ENCODE measurements at places on chromosomes 12 and 14.
A peak's percentile ranks its signal among the peaks of the same experiment; 100 is the strongest.

DNA sequence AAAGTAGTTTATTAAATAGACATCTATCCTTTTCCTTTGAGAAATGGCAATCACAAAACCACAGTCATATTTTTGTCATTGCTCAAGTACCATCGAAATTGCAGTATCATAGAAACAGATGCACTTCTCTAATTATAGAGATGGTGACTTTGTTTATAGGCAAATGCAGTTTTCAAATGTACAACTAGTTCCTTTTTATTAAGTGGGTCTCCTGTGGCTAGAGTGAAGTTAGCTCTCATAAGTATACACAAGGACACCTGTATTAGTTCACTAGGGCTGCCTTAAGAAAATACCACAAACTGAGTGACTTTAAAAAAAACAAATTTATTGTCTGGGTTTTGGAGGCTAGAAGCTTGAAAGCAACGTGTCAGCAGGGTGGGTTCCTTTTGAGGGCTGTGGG, 62.8 kb downstream of the OTOGL start:
- no peak for DNase-seq

GRCh38 chr14:96803958-96804357, 6.8 kb downstream of the VRK1 start:
- no peak for DNase-seq

GRCh38 chr14:94746131-94746530, 23.8 kb downstream of the GSC start:
- DNase-seq: no peak

- DNase-seq: no peak
Observed at GRCh38 chr12:117101953-117102799, 3.0 kb upstream of the TESC start.

- no peak for DNase-seq
Observed at GRCh38 chr14:66088656-66089055, 397.5 kb upstream of the CCDC196 start.

- no peak for DNase-seq
Observed at GRCh38 chr14:72404998-72405397, 472.8 kb downstream of the RGS6 start.

GRCh38 chr12:46517579-46517962, 145.0 kb upstream of the SLC38A2 start:
- no peak for DNase-seq

- no peak for DNase-seq
Observed at GRCh38 chr14:81454572-81455218, 54.6 kb upstream of the STON2 start.

DNA sequence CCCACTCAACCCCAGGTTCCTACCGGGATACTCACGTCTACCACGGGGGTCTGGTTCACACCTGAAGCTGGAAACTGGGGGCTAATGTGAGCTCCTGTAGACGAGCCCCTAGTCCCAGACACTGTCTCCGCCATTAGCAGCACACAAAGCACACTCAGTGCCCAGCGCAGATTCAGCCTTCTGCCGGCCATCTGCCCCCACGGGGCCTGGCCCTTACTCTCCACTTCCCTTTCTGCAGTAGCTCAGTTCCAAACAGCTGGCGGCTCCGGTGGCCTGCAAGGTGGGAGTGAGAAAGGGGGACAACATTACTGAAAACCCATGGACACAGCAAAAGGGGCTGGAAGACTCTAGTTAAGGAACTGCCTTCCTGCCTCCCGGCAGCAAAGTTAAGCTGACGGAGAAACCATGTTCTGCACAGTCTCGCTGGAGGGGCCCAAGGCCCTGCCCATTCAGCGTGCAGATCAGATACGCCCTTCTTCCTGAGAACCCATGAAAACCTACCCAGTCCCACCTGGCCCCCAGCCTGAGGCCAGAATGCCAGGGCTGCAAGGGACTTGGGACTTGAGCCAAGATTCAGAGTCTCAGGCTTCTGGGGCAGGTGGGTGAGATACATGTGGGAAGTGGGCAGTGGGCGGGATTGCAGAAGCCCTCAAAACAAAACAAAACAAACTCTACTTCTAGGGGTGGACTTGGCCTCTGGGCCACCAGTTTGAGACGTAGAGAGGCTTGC, 2.1 kb downstream of the SLC8B1 start:
- DNase-seq: no peak

DNA sequence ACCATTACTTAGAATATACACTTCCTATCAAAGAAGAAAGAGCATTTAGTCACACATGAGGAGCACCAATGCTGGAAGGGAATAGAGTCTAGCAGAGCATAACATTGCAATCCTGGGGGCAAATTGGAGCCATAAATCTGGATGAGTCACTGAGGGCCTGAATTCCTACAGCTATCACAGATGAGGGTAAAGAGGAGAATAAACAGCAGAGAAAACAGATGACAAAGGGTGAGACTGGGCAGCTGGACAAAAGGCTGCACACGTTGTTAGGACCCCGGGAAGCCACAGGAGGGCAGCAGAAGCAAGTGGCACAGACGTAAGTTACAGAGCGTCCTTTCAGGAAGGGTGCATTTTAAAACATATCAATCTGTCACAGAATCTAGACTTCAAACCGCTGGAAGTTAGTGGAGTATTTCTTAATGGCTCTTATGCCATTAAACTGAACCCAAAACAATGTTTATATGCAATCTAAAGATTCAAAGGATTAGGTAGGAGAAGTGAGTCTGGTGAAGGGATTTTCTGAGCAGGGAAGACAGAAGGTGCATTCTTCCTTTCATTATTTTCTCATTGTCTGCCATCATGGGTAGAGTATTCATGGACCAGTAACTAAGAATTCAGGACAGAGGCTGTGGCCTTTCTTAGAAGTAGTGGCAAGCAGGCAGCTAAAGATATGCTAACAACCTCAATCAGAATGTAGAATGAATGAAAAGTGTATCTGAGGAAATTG, 159.8 kb upstream of the DAAM1 start:
- DNase-seq: peak; percentile 27

GRCh38 chr14:77372304-77372841, 4.5 kb downstream of the TMED8 start:
- DNase-seq: no peak

DNA sequence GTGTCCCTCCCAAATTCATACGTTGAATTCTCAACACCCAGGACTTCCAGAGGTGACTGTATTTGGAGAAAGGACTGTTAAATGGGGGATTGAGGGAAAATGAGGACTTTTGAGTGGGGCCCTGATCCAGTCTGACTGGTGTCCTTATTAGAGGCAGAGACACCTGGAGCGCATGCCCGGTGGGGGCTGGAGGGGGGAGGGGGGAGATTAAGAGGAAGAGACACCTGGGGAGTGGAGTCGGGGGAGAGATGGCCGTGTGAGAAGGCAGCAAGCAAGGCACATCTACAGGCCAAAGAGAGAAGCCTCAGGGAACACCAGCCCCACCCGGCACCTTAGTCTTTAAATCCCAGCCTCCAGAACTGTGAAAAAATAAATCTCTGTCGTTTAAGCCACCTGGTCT, 209.7 kb downstream of the SLC41A2 start:
- no peak for DNase-seq

GRCh38 chr12:101700299-101700820, 2.9 kb downstream of the CHPT1 start:
- no peak for DNase-seq

DNA sequence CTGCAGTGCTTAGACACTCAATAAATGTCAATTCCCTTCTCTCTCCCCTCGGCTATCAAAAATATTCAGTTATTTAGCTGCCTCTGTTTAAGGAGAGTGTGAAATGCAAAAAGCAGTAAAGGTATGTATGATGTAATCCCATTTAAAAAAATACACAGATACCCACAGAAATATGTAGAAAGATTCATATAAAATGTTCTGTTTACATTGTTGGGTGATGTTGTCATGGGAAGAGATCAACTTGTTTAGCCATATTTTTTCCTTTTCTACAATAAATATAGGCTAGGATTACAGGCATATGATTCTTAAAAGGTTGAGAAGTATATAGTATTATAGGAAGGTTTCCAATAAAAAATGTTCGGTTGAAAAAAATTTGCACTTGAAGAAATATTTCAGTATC, 7.8 kb downstream of the PPP2R3C start:
- DNase-seq: no peak

GRCh38 chr12:54431911-54432814, 13.1 kb upstream of the ITGA5 start:
- no peak for DNase-seq

DNA sequence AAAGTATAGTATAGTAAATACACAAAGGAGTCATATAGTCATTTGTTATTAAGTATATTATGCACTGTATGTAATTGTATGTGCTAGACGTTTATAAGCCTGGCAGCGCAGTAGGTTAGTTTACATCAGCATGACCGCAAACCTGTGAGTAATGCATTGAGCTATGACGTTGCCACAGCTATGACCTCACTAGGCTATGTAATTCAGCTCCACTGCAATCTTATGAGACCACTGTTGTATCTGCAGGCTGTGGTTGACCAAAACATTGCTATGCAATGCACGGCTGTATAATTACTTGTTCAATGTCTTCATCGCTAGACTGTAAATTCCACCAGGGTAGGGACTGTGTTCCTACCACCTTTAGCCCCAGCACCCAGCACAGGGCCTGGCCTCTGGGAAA, 53.2 kb upstream of the VASH1 start:
- DNase-seq: no peak

DNA sequence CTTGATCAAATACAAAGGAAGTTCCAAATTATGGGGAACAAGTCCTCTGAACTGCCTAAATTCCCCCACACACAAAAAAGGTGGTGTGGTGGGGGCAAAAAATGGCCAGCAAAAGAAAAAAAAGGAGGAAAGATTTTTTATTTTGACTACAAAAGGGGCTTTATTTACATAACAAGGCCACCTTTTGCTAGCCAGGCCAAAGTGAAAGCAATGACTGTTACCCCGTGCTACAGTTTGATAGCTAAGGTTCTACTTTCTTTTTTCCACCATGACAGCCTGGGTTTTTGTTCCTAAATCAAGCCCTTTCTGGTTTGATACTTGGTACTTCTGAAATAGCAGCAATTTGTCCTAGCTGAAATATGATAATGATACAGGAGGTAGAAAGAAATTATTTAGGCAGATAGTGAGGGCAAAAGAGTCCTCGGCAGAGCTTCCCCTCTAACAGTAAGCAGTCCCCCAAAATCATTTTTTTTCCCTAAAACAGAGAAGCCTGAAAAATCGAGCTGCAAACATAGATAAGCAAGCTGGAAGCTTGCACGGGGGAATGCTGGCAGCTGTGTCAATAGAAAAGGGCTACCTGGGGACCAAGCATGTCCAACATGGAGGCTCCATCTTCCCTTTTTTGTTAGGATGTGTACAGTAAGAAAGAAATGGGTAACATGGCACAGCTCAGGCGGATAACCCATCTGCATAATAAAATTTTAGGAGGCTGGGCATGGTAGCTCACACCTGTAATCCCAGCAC, 8.9 kb upstream of the B4GALNT1 start:
- no peak for DNase-seq

- no peak for DNase-seq
Observed at GRCh38 chr12:77601069-77601468, 229.6 kb upstream of the NAV3 start.

- DNase-seq: no peak
Observed at GRCh38 chr12:27843714-27844245, 63.7 kb upstream of the MANSC4 start.

DNA sequence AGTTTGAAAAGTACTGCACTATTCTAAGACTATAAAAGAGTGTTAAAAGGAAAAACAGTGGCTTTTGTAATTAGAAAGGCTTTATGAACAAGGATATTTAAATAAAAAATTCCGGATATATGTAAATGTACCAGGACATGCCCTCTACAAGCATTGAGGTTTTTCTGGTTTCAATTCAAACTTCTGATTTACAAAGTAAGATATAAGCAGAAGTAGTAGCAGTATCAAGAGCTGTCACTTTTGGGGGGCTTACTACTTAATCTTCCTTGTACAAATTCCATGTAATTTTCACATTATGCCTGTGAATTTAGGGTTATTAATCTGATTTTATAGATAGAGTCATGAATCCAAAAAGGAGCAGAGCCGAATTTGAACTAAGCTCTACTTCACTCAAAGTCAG, 170.3 kb upstream of the ATP2B1 start:
- no peak for DNase-seq

- DNase-seq: no peak
Observed at GRCh38 chr12:116261525-116262100, 15.9 kb downstream of the MED13L start.

- no peak for DNase-seq
Observed at GRCh38 chr12:91441993-91442952, 259.7 kb upstream of the DCN start.

GRCh38 chr14:29608861-29609260, 318.8 kb downstream of the PRKD1 start:
- no peak for DNase-seq

GRCh38 chr14:49538852-49539251, 47.3 kb downstream of the RPS29 start:
- DNase-seq: no peak

DNA sequence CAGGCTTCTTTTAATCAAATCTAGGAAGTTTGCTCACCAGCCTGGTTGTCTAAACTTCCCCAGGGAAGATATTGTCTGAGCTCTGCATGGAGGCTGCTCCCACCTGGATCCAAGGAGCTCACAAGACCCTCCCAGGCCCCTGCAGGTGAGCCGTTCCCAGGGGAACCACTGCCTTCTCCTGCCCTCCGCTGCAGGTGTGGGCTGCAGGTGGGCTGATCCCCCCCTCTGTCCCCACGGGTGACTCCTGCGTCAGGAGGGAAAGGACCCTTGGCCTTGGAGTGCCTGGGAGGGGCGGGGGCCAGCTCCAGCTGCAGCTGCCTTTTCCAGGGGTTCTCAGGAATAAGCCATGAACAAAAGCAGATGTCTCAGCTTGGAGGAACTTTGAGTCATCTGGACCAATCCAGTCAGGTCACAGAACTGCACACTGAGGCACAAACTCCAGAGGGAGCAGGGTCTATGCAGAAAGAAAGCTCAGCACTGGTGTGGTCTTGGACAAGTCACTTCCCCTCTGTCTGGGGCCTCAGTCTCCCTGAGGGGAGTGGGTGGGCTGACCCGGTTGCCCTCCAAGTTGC, 246.6 kb upstream of the RTL1 start:
- no peak for DNase-seq

- DNase-seq: no peak
Observed at GRCh38 chr12:81520064-81520945, 238.8 kb downstream of the PPFIA2 start.

- no peak for DNase-seq
Observed at GRCh38 chr14:79656056-79656455, 555.2 kb downstream of the DIO2 start.

DNA sequence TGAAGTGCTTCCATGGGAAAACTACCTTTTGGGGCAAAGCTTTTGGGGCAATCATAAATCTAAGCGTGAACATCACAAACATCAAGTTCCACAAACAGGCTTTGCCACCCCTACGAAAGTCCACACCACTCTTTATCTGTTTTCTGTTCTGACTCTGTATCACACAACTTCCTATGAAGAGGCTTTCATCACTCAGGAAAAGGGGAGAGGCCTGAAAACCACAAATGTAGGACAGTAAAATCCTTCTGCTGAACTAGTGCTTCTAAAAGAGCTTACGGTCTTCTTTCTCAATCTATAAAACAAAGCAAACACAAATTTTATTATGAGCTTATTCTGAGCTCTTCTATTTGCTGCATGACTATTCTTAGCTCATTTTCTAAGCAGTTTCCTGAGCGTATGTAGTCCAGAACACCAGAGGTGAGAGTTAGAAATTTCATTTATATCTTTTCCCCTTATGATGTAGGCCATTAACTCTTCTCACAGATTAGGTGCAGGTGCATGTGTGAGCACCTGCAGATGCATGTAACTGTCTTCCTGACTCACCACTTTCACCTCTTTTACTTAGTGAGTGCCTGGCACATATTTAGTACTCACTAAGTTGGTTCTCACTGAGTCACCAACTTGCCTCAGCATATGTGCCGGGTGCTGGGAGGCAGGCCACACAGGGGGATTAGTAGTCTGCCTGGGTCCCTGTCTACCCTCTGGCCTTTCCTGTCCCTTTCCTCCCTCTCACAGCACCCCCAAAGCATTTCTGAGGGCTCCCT, 32.9 kb upstream of the SYCP3 start:
- no peak for DNase-seq
